Activated CD4-positive, alpha-beta T cell treated with anti-CD3 and anti-CD28 coated beads, Interleukin-2, amount 10 ng/mL, durations not matched to agents 24 days and 14 days (primary cell): ENCODE measurements at places on chromosomes 12 and 14.

DNA sequence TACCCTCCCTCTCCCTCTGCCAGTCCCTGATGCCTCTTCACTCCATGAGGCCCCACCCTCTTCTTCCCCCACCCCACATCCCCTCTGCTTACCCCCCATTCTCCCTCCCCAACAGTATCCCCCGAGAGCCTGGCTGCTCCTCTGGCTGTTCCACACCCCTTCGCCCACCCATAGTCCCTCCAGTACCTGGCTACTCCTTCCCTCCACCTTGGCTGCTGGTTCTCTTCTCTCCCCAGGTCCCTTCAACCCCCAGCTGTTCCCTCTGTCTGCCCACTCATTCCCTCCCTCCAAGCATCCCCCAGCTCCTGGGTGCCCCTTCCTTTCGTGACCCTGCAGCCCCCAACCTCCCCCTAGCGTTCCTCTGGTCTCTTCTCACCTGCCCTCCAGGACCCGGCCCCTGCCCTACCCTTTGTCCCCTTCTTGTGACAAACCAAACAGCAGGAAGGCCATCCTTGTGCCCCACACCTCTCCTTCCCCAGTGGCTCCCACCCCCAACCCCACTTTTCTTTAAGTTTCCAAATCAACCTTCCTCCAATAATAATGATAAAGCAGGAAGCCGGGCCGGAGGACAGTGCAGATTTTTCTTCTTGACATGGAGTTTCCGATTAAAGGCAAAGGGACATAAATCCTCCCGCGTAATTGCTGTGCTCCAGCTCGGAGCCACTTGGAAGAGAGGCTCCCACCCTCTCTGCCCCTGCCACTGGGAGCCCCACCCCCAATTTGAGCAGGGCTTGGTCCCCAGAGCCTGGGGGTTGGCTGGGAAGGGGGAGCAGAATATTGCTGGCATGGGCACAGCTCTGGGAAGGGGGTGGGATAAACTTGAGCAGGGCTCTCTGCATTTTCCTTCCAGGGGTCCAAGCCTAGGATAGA, 40.0 kb downstream of the SMUG1 start:
- DNase-seq, result no peak

GRCh38 chr12:132036063-132036683, 86.4 kb downstream of the EP400 start:
- no peak for DNase-seq

DNA sequence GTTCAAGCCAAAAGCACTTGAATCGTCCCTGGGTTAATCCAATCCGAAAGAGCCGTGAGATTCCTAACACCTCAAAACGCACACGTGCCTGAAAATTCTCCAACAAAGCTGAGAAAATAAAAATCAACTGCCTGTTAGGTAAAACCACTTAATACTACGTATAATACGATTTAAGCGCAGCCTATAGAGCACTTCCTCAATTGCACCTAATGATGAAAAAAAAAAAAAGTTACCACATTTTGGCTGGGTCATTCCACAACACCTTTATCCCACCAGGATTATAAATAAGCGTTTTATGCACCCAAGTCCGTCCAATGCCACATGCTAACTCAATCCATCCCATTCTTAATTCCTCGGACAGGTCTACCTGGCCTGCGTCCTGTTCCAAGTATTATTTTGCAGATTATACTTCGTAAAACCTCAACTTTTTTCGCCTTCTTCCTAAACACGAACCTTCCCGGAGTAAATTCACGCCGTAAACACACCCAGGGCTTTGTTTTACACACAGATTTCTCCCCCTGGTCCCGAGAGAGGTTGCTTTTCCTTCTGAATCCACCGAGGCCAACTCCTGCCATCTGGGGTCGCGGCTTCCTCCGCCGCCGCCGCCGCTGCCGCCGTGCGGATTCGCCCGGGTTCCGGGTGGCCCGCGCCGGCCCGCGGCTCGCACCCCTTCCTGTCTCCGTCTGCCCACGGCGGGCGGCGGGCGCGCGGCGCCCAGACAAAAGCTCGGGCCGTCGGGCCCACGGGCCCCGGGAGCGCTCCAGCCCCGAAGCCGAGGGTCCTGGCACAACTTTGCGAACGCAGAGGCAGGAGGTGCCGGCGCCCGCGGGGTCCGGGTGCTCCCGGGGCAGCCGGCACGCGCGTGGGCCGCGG, 66.2 kb downstream of the RNF34 start:
- peak; percentile 88 for DNase-seq

- peak; percentile 79 for DNase-seq
Measured at GRCh38 chr12:106914796-106915634, 40.7 kb upstream of the TMEM263 start.

GRCh38 chr12:89933911-89934310, 225.3 kb upstream of the ATP2B1 start:
- no peak for DNase-seq

- DNase-seq, result no peak
Measured at GRCh38 chr12:51528852-51529650, 62.0 kb upstream of the SCN8A start.
